ENCODE measurements at places on chromosomes 12 and 14.

- no peak for DNase-seq
Measured at GRCh38 chr12:57724003-57724935, 14.3 kb downstream of the AGAP2 start.

GRCh38 chr12:57241402-57242310 lies 9.3 kb downstream of the STAC3 start:
- no peak for DNase-seq

DNA sequence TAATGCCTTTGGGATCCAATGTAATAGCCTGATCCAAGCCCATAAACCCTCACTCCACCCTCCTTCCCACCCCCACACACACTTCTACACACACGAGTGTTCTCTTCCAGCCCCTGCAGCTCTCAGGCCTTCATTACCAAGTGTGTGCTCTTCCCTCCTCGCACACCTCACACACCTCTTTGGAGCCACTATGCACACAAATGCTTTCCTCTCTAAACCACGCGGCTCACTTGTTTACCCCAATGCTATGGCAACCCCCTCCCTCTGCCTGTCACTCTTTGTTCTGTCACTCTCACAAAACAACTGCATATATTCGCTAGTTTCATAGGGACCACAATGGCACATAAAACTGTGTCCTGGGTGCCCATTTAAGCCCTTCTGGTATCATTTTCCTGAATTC lies 35.1 kb downstream of the PPP2R5E start:
- DNase-seq = no peak

- DNase-seq = no peak
Measured at GRCh38 chr14:34498684-34499412, 36.8 kb upstream of the SPTSSA start.
